Posterior cingulate gyrus (tissue), 11 donors: ENCODE measurements at places on chromosomes 7 and 10.
A peak's percentile ranks its signal among the peaks of the same experiment; 100 is the strongest.

DNA sequence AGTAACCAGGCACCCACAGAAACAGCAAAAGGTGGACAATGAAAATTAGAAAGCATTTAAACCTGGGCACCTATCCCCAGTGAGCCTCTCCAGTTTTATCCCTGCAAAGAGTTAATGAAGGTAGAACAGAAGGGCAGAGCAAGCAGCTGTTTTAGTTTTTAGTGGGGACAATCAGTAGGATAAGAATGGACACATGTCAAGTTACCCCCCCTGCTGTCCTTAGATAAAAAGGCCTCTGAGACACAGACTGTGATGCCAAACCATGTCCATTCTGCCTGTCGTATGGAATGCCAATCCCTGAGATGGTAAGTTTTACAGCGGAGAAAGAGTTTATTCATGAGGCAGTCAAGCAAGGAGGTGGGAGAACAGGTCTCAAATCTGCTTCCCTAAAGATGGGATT is 162.6 kb upstream of the AGR3 start:
- DNase-seq: no peak

DNA sequence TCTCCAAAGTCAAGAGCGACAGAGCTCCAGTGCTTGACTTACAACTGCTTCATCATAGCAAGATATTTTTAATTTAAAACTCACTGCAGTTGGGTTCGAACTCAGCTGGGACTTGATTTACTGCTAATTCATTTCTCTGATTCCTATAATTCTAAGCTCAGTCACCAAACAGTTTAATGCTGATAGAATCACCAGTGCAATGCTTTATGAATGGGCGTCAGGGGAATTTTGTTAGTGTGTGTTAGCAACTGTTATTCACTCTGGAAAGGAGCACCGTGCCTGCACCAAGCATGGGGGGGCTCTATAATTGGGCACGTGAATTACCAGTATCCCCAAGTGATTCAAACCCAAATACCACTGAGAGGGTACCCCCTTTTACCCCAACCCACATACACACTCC is 10.4 kb downstream of the PLXNA4 start:
- DNase-seq: no peak

- no peak for DNase-seq
These were observed 75.9 kb downstream of the ADARB2 start for GRCh38 chr10:1661416-1661815.

- DNase-seq: no peak
These were observed 170.1 kb downstream of the RTKN2 start for GRCh38 chr10:62098278-62099121.

DNA sequence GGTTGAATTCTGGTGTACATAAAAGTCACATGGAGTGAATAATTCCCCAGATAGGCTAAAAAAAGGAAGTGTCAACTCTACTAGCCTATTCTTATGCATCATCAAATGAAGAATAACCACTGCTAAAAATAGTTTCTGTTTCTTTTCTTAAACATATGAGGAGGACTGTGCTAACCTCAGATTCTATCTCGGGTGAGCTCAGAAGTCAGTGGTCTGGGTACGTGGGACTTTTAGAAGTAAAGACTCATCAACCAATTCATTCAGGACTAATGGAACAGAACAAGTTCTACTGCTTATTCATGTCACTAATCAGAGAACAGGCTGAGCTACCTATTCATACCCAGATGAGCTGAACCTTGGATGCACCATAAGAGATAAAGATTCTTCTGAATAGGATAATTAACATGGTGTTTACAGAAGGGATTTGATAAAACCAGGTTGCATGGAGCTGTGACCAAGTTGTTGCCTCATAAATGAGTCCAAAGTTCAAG is 9.5 kb upstream of the ASAH2 start:
- no peak for DNase-seq

GRCh38 chr7:141648276-141649114 is 53.5 kb downstream of the DENND11 start:
- no peak for DNase-seq

- no peak for DNase-seq
These were observed 32.5 kb downstream of the NUB1 start for GRCh38 chr7:151374139-151374538.

DNA sequence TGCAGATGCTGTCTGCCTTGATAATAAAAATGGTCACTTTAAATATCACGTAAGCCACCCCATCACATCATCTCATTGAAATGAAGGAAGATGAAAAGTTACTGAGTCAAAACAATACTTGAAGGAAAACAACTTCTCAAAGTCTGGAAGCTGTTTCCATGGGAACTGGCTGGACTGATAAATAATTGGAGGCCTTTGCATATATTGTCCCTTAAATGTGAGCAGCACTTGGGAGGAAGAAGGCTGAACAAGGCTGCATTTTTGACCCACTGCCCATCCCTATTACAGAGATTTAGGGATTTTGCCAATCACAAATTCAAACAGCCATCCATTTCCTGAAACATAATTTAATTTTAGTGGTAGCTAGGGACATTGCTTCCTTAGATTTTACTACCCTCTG is 18.2 kb upstream of the MAGI2 start:
- no peak for DNase-seq

DNA sequence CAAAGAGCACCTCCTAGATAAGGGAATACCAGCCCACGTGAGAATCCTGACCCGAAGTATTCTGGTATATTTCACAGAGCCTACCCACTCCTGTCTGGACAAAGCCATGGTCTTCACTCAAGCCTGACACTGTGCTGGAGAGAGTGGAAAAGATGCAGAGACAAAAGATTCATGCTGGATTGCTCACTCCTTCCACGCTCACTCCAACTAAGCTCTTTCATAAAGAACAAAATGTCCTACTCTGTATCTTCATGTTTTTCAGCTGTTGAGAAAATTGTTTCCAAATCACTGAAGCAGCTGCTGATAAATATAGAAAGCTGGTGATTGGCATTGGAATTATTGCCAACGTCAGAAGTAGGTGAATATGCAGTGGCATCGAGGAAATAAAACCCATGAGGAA is 106.0 kb downstream of the ABLIM1 start:
- no peak for DNase-seq

DNA sequence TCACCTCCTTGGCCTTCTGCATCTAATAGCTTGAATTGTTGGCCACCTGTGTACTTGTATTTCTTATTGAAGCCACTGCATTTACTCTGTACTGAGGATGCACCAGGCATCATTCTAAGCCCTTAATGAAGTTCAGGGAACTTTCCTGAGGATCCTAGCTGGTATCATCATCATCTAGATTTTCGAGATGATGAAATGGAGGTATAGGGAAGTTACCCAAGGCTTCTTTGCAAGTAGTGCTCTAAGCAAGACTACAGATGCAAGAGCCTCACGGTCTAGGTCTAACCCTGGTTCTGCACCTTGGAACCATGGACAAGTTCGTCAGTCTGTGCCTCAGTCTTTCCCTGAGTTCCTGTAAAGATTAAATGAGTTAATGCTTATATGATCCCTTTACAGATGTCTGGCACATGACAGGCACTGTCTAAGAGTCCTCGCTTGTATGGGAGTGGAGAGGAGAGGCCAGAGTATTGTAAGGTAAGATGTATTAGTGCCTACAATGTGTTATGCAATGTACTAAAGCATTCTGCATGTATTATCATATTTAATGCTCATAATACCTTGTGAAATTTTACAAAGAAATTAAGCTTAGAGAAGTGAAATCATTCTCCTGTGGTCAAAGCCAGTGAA is 145.1 kb downstream of the KCNMA1 start:
- DNase-seq: no peak

- no peak for DNase-seq
These were observed 219.7 kb downstream of the MLLT10 start for GRCh38 chr10:21753497-21754270.

GRCh38 chr7:139783647-139784385 is 6.0 kb upstream of the HIPK2 start:
- DNase-seq: no peak

DNA sequence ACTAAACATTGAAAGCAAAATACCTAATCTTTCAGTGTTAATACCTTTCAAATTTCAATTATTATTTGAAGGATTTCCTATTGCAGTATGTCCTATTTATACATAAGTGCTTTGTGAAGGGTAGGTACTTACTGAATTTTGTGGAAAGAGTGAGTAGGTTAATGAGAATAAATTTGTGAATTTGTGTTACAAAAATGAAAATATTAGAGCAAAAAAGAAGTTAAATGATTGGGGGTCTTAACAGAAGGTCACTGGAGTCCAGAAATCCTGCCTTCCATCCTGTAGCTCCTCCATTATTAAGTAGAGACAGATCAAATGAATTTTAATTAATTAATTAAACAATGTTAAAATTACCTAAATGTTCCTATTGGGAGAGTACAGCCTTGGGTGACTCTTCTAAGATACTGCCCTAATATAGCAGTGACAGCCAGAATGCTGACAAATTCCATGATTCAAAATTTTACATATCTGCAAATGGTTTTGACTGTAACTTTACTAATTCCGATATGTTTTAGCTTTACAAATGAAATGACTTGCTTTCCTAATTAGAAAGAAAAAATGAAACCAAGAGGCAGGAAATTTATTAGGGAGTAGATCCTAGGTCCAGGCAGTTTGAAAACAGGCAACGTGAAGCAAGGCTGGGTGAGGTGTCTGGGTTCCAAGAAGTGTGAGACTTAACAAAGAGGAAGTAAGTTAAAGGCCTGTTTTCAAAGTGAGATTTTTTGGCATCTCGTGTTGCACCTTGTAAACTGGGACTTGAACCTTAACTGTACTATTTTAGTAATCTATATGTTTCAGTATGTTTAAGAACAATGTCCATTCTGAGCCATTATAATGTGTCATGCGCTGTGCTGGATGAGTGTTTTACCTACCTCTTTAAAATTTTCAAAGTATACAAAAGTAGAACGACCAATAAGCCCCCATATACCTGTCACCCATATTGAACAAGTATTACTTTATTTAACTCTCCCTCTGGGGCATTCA is 1.5 kb downstream of the PIK3CG start:
- no peak for DNase-seq

DNA sequence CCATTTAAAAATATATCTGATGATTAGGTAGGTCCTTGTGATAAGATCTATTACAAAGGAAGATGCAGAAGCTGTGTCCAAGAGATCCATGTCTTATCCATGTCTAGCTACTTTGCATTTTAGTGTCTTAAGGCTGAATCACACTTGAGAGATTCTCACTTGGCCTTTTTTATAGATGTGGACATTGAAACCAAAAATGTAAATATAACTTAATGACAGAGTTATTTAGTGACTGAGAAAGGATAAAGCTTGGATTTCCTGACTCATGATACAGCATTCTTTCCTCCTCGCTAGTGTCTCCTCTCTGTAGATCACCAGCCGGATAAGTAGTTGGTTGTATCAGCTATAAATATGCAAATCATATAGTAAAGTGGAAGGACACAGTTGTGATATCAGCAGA is 23.3 kb downstream of the INHBA start:
- no peak for DNase-seq

DNA sequence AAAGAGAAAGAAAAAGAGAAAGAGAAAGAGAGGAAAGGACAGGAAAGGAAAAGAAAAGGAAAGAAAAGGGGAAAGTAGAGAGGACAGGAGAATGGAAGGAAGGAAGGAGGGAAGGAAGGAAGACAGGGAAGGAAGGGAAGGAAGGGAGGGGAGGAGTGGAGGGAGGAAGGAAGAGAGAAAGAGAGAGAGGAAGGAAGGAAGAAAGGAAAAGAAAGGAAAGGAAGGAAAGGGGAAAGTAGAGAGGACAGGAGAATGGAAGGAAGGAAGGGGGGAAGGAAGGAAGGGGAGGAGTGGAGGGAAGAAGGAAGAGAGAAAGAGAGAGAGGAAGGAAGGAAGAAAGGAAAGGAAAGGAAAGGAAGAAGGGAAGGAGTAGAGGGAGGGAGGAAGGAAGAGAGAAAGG is 96.4 kb upstream of the APBB1IP start:
- DNase-seq: no peak

- DNase-seq: no peak
These were observed 142.0 kb downstream of the CELF2 start for GRCh38 chr10:11159543-11160215.

- no peak for DNase-seq
These were observed 12.4 kb downstream of the NET1 start for GRCh38 chr10:5424751-5425150.

DNA sequence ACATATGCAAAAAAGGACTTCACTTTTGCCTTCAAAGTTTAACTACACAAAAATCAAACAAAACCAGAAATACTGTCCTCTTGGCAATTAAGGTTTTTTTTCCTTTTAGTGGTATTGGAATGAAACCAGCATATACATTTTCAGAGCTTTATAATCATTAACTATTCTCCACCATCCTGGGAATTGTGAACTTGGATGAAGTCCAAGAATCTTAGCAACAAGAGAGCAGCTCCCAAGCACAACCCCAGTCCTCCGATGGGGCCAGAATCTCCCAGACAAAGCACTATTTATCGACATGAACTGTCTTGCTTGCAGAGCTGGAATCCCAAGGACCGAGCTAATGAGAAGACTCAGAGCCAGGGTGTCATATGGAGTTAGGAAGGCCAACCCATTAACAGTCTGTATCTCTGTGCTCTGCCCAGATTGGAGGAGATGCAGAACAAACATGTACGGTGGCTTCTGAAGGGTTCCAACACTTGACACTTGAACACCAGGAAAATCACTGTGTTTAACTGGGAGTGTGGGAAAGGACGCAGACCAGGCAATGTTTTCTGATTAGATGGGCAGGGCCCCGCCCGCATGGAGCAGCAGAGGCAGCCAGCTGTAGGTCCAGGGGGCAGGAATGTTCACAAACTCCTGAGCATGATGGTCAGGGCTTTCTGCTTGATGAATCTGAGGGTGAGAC is 35.5 kb downstream of the PPP1R3C start:
- DNase-seq: peak; percentile 23

- DNase-seq: no peak
These were observed 111.7 kb downstream of the JCAD start for GRCh38 chr10:29947701-29948060.

- no peak for DNase-seq
These were observed 1.4 kb downstream of the HPS6 start for GRCh38 chr10:102066399-102067088.

- DNase-seq: no peak
These were observed 527.6 kb downstream of the SORCS1 start for GRCh38 chr10:106636766-106637491.

- no peak for DNase-seq
These were observed 41.3 kb downstream of the LRMDA start for GRCh38 chr10:75472685-75473084.

- DNase-seq: no peak
These were observed 51.9 kb downstream of the GNAT3 start for GRCh38 chr7:80459776-80460510.

DNA sequence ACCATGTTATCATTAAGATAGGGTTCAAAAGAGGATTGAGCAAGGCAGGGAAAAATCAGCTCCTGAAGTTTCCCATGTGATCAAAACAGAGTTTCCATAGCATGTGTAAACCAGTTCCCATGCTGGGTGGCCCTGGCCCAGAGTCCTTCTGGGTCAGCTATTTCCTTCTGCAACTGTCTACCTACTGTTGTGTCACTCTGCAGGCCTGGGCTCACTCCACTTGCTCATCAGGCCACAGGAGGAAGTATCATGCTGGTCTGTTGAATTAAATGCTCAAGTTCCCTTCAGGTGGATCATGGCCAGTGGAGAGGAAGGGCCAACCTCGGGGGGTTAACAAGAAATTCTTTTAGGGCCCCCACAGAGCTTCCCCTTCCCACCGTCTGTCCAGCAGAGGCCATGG is 104.7 kb downstream of the GFRA1 start:
- no peak for DNase-seq

- DNase-seq: no peak
These were observed 41.0 kb downstream of the ATXN7L1 start for GRCh38 chr7:105835441-105835840.
